M059J (cell line): ENCODE measurements at places on chromosomes 2 and 18. TPM values are rescaled to one million over a fixed set of nuclear protein-coding genes. Genes with fewer than 3 reads are reported as not detected.
A peak's percentile ranks its signal among the peaks of the same experiment; 100 is the strongest.

DNA sequence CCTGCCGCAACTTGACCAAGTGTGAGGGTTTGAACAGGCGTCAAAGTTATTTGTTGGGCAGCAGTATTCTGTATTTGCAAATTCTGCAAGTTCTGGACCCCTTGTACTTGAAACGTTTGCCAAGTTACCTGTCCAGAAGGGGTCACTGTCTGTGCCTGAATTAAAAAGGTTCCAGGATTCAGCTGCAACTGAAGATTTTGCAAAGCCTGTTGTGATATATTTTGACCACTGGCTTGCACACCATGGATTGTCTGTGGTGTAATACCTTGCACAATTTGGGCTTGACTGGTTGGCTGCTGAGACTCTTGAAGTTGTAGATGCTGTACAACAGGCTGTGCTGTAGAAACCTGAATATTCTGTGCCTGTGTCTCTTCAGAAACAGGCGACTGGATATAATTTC, 10.2 kb downstream of the SP3 start:
- DNase-seq: no peak

DNA sequence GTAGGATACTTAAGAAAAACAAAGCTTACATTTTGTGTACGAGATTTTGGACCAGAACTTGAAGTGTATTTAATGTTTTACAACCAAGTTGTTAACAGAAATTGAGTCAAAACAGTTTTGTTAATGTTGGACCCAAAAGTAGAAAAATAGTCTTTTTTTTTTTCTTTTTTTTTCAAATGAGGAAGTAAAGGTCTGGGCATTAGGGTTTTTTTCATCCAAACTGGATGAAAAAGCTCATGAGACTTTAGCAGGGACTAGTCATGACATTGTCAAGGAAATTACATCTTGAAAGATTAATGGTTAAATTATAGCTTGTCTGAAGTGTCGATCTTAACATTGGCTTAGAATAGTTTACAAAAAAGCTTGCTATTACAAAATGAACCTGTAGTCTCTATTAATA, 32.3 kb downstream of the CCNT2 start:
- DNase-seq: no peak

- no peak for DNase-seq
Observed at GRCh38 chr2:60738679-60739078, 17.4 kb upstream of the PAPOLG start.

- no peak for DNase-seq
Observed at GRCh38 chr2:156518138-156518537, 82.0 kb downstream of the GPD2 start.

The TSHZ1 gene
- 5.5 and 5.9 TPM in 2 replicates for total RNA-seq

GRCh38 chr2:196528486-196529223, 110.9 kb upstream of the CCDC150 start:
- no peak for DNase-seq

- DNase-seq: peak; percentile 18
Observed at GRCh38 chr2:84972207-84972783, 1.3 kb downstream of the KCMF1 start.

DNA sequence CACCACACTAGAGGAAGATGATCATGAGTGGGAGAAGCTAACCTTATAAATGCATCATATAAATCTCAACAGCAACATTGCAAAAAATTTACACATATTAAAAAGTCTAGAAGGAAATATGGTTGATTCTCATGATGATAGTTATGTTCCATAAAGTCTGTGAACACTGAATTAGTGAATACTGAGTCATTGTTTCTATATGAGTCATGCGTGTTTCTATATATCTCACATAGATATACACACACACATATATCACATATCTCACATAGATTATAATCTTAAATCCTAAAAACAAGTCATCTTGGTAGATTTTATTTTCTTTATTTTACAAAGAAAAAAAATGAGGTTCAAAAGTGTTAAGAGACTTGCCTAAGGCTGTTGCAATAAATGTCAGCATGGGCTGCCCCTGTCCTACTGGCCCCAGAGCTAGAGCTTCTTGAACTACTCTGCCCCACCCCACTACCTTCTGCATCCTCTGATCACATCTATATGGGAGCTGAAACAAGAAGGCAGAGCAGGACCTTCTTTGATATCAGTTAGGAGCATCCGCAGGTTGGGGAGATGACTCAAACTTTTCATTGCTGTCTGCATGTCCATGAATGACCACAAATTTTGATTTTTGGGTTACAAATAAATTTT, 81.8 kb upstream of the ADAM23 start:
- no peak for DNase-seq

The ALLC gene
- not detected in 2 replicates for total RNA-seq

GRCh38 chr2:9110893-9111569, 95.6 kb upstream of the ASAP2 start:
- peak; percentile 62 for DNase-seq

DNA sequence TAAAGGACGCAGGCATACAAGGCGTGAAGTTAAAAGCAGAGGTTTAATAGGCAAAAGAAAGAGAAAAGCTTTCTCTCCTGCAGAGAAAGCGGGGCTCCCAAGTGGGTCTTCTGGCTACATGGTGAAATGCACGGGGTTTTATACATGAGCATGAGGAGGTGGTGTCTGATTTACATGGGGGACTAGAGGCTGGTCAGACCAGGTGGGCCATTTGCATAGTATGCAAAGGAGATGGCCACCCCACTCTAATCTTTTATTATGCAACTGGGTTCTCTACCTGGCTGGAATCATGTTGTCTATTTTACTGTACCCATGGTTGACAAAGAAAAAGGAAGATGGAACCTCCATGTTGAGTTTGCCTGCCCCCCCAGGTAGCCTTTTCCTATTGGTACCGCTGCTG, 356.2 kb downstream of the KCNJ3 start:
- no peak for DNase-seq

DNA sequence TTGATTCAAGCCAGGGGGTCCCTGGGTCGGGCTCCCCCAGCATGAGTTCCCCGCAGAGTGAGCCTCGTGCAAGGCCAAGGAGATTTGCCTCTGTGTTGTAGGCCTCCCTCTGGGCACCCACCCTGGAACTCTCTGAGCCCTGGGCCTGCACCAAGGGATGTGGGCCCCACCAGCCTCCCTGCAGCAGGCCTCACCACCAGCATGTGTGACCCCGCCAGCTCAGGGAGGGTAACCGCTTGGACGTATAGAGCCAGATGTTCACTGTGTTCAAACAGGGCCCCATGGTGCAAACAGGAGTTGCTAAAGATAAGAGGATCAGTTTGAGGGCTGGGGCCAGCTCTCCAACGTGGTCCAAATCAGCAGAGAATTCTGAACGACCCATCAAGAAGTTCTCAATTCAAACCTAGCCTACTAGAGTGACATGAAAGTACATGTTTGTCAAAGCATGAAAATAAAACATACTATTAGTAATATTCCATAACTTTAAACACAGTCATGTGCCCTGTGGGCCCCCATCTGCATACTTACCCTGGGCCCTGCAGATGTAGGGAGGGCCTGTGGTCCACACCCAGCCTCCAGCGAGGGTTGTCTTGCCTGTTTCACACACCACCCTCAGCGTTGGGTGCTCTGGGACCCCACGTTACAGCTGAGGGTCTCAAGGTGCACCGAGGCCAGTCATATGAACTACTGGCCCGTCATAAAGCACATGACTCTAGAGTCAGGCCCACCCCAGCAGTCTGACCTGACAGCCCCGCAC, 5.5 kb upstream of the TUBB6 start:
- no peak for DNase-seq

DNA sequence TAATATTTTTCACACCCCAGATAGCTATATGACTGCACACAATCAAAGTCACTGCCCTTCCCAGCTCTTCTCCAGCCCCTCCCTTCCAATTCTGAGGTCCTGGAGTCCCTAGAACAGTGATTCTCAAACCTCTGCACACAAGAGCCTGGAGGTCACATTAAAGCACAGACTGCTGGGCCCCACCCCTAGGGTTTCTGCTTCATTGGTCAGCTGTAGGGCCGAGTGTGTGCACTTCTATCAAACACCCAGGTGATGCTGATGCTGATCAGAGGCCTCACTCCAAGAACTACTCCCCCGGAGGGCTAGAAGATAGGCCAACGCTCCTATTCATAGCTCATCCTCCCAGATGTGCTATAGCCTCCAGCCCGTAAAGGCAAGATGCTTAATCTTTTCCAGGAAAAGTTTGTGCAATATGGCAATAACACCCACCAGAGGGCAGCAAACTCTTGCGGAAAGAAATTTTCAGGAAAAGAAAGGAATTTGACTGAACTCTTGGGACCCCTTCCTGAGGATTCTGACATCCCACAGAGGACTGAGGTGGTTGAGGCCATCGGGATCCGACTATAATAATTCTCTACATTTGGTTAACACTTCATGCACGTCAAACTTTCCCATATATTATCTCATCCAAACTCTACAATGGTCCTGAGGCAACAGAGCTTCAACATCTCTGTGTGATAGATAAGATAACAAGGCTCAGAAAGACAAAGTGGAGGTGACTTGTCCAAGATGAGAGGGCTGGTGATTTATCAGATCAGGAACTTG, 194.2 kb upstream of the PKDCC start:
- DNase-seq: peak; percentile 54

The C2orf80 gene
- total RNA-seq: not detected in 2 replicates

- no peak for DNase-seq
Observed at GRCh38 chr2:114389021-114389420, 53.4 kb upstream of the DPP10 start.

GRCh38 chr2:164257742-164258141, 363.5 kb downstream of the GRB14 start:
- DNase-seq: peak; percentile 22

- DNase-seq: peak; percentile 65
Observed at GRCh38 chr2:11343650-11344341, 640 bp downstream of the ROCK2 start.

The RAD51AP2 gene
- not detected in 2 replicates for total RNA-seq

The IL1F10 gene
- not detected in 2 replicates for total RNA-seq

DNA sequence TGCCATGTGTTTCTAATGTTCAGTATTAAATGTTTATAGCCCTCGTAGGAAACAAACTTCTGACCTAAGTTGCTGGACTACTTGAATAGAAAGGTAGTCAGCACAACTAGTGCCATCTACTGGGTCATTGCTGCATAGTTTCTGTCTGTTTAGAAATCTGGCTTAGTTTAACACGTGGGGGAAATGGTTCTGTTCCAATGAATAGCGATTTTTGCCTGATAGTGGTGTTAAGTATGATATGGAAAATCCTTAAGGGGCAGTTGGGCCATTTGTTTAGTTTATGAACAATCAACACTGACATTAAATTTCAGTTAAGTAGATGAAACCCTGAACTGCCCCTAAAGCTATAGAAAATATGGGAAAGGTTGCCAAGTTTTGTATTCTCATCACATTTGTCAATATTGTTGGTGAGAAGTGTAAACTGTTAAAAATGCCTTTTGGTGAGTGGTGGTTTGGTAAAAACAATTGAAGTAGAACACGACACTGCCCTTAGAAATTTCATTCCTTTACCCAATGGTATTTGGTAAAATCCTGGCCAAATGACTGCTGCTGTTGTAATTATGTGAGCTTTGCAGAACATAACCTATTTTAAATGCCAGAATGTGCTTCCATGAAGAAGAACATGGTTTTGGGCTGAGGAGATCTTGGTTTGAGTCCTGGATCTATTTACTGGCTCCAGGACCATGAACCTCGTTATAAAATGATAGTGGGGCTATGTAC, 13.2 kb downstream of the NABP1 start:
- peak; percentile 83 for DNase-seq

DNA sequence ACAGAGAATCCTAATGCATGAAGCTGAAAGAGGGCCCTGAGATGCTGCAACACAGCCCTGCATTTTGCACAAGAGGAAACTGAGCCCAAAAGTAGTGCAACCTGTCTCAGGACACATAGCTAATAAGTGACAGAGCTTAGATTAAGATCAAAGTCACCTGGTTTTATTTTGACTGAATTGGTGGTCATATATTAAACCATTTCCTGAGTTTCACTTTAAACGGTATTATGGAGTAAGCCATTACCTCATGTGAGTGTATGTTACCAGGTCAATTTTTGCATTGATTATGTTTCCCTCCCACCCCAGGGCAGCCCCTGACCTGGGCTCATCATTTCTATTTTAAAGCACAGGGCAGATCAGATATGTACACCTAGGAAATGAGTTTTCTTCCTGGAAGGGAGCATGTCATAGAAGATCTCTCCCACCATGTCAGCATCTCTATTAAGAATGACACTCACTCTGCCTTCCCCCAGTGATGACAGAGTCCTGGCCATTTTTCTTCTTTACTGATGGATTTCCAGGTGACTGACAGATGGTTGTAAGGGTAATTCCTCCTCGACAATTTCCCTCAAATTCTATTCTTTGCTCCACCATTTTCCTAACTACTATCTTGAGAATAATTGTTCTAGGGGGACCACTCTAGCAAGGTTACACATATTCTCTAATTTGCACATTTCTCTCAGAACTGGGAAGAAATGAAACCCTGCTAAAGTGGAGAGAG, 441.3 kb upstream of the SLC14A2 start:
- DNase-seq: no peak

GRCh38 chr2:77397763-77398162, 124.4 kb downstream of the LRRTM4 start:
- DNase-seq: peak; percentile 0

DNA sequence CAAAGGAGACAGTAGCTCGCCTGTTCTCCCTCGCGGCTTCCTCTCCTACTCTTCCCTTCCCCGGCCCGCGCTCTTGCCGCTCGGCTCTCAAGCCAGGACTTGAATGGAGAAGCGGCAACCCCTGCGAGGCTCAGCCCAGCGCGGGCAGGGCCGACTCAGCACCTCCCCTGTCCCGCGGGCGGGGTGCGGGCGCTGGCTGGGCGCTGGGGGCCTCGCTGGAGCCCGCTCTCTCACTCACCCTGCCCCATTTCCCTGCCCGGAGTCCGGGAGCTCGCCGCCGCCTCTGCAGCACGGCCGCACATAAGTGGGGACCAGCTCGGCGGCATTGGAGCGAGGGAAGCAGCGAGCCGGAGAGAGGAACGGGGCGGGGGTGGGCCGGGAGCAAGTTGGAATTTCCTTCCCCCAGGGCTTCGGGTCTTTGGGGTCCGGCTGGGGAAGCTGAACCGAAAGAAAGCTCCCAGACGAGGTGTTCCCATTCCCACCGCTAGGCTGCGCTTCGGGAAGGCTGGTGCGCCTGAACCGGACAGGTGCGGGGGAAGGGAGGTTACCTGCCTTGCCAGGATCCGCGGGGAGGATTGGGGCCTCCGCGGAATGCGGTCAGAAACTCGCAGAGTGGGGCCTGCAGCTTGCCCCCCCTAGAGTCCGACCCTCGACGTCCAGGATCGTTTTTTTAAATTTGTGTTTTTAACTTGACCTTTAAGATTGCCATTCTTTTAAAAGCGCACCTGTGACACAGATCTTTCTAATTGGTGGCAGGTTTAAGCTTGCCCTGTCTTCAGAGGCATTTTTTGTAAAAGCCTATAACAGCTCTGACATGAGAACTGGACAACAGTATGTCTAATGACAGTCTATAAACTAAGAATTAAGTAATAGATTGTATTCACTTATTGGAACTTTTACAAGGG, at the start of gene COBLL1:
Gene COBLL1, minus strand, starts transcription at position 105 of the 905 bp plus-strand sequence. CDS start 627 bp downstream, outside the sequence.
- peak; percentile 70 for DNase-seq

DNA sequence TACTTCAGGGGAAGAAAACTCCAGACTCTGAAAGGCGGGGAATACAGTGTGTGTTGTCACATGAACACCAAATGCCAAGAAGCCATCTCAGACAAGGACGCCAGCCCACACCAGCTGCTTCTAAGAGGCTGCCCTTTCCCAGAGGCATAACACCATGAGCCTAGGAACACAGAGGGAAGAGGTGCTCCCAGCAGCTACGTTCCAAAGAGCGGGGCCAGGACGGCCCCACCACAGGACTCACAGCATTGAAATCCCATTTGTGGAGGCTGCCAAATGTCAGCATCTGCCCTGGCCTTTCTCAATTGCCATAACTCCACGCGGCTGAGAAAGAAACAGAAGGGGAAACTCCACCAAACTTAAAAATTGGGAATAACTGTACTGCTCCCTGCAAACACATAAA, 20.1 kb upstream of the ID2 start:
- no peak for DNase-seq

GRCh38 chr18:24530630-24531111, 70.2 kb downstream of the HRH4 start:
- peak; percentile 93 for DNase-seq
